AML-193 (cell line): ENCODE measurements at places on chromosomes 6 and 20.

- no peak for DNase-seq
Measured at GRCh38 chr20:64216036-64216435, 39.5 kb upstream of the PCMTD2 start.

GRCh38 chr6:89190741-89191140 lies 26.4 kb downstream of the GABRR1 start:
- DNase-seq: no peak

GRCh38 chr6:107443608-107444267 lies 15.6 kb downstream of the PDSS2 start:
- DNase-seq: no peak

DNA sequence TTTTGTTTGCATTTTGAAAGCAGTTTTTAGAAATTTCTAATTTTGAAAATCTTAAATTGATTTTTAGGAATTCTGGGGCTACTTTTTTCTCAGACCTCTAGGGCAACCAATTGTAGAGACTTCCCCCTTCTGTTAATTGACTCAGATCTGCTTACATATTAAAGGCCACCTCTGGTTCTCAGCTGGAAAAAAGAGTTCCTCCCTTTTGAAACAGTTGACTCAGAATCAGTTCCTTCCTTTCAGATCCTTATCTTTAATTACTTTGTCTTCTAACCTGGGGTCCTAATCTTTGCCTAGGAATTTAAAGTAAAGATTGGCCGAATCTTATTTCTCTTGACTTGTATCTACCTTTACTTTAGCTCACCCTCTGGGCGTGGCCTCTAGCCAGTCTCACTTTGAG lies 146.8 kb downstream of the LAMA2 start:
- no peak for DNase-seq
